ENCODE measurements at places on chromosomes 12 and 14. TPM values are rescaled to one million over a fixed set of nuclear protein-coding genes. Genes with fewer than 3 reads are reported as not detected.

DNA sequence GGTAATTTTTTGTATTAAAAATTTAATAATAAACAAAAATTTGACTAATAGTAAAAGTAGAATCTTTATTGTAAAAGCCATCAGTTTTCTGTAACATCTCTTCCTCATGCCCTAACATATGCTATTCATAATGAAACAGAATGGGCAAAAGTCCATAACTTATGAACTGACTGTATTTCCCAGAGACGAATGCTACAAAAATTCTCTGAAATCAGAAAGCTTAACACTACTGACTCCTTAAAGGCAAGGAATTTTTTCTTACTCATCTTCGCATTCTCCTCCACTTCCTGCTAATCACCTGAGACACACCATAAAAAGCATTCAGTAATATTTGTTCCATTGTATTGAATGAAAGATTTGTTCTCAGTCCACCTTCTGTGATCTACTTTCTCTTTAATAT is 17.6 kb downstream of the MON2 start:
- no peak overlapping the region for H3K4me3 ChIP-seq
- no peak for DNase-seq
- no peak overlapping the region for H3K27ac ChIP-seq
- H3K4me1 ChIP-seq, result no peaks in the 10 kb centered on the region
- H3K36me3 ChIP-seq, result peaks cover 5% of the 10 kb centered on the region

DNA sequence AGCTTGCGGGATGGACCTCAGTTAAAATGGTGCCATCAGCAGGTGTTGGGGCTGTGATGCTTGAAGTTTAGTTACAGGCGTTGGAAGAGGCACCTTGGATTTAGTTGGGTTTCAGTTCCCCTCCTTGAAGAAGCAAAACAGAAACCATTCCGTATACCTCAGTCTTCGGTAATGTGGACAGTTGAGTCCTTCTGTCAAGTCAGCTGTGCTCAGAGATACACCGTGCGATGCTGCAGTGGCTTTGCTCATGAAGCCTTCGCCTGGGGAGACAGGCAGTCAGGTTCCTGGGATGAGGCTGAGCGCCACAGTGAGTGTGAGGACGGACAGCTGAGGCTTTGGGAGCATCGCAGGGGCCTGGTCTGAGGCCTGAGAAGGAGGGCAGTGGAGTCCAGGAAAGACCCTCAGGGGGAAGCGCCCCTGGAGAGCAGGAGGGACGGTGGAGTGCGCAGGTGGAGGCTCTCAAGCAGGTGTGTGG is 7.4 kb downstream of the RAN start:
- H3K4me3 ChIP-seq, result no peak overlapping the region
- peaks cover 25% of the 10 kb centered on the region for H3K36me3 ChIP-seq
- H3K4me1 ChIP-seq, result peaks cover 32% of the 10 kb centered on the region
- DNase-seq, result no peak
- peaks cover 10% of the 10 kb centered on the region for H3K27me3 ChIP-seq

GRCh38 chr12:32053881-32054624 is 52.6 kb upstream of the BICD1 start:
- H3K36me3 ChIP-seq, result peaks cover 2% of the 10 kb centered on the region
- no peaks in the 10 kb centered on the region for H3K27me3 ChIP-seq
- DNase-seq, result no peak

DNA sequence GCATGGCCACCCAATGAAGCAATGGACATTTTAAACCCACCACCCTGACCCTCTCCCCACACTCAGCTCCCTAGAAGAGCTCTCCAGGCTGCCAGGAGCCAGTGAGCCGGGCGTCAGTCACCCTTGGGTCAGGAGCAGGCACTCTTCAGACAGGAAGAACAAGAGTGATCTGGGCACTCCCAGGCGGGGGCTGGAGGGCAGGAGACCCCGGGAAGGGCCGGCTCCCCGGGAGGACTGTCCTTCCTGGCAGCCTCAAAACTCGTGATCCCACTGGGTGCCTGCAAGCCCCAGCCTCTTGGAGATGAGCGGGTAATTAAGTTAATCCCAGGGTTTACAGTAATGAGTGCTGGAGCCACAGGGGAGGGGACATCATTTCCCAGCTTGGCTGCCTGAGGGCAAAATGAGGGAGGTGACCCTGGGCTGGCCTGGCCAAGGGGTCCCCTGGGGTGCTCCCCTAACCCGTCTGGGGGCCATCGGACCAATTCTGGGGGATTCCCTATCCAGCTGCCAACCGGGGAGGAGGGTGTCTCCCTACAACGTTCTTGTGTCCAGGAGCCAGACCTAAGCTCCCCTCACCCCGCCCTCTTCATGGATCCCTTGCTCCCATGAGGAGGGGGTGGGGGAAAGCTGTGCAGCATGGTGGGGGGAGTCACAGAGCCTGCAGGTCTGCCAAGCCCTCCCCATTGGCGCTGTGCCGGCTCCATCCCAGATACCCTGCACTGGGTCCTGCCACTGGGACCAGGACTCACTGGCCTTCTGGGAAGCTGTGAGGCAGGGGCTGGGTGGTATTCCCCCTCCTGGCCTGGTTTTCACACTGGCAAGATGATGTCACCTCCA is 59.2 kb downstream of the CCNK start:
- peaks cover 15% of the 10 kb centered on the region for H3K4me1 ChIP-seq
- DNase-seq, result no peak
- H3K36me3 ChIP-seq, result no peaks in the 10 kb centered on the region

GRCh38 chr14:99245564-99246511 is 26.2 kb downstream of the BCL11B start:
- H3K4me3 ChIP-seq, result peak overlapping the region; percentile 69
- DNase-seq, result peak; percentile 57
- no peaks in the 10 kb centered on the region for H3K36me3 ChIP-seq
- H3K27ac ChIP-seq, result no peak overlapping the region
- H3K4me1 ChIP-seq, result peaks cover 12% of the 10 kb centered on the region

DNA sequence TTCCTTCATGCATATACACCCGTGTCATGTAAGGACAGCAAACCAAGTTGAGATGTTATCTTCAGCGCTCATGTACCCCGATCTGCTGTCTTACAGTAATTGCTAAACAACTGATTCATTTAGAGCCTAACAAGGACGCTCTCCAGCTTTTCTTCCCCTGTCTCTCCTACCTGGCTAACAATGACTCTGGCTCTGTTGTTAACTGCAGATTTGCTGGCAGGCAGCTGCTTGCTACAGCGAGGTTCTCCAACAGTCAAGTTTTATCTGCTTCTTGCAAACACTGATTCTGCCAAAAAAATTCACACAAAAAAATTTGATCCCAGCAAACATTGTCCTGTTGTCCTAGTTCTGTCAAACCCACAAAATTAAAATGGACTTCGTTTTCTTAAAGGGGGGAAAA is 101.6 kb downstream of the OTX2 start:
- H3K4me1 ChIP-seq, result peaks cover 8% of the 10 kb centered on the region
- H3K4me3 ChIP-seq, result no peak overlapping the region
- no peaks in the 10 kb centered on the region for H3K36me3 ChIP-seq
- DNase-seq, result no peak
- H3K27ac ChIP-seq, result no peak overlapping the region

CLEC6A gene
- not detected for total RNA-seq

- peaks cover 24% of the 10 kb centered on the region for H3K4me1 ChIP-seq
- peak overlapping the region; percentile 22 for H3K27ac ChIP-seq
- no peak for DNase-seq
- H3K27me3 ChIP-seq, result peaks cover 10% of the 10 kb centered on the region
Observed at GRCh38 chr12:12791756-12792369, 6.4 kb downstream of the APOLD1 start.

GRCh38 chr14:97382616-97383226 is 585.5 kb downstream of the VRK1 start:
- no peak for DNase-seq
- no peaks in the 10 kb centered on the region for H3K36me3 ChIP-seq
- peaks cover 11% of the 10 kb centered on the region for H3K4me1 ChIP-seq
- no peak overlapping the region for H3K27ac ChIP-seq
- peaks cover 23% of the 10 kb centered on the region for H3K27me3 ChIP-seq
- no peak overlapping the region for H3K4me3 ChIP-seq
